ENCODE measurements at places on chromosomes 3 and 15.

DNA sequence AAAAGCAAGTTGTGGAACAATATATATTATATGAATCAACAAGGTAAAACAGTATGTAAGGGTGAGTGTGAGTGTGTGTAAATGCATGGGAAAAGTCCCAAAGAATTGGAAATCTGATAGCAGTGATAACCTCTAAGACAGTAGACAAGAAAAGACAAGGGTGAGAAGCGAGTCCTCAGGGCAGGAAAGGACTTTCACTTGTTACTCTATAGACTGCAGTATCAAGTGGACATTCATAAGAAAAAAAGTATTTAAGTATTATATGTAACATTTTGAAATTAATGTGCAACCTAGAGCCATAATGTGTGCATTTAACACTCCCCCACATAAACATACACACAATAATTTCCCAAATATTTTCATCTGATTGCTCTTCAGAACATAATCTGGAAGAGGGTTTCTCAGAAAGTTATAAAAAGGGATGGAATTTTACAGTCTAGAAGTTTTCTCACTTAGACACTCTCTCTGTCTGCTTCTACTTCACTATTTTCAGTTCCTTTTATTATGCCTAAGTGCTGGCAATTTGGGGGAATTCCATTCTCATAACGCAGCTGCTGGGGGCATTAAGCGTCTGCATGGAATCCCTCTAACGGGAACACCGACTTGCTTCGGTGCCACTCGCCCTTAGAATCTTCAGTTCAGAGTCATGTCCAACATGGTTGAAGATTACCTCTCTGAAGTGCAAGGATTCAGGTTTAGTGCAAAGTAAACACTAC is 50.0 kb upstream of the CDIN1 start:
- peak; percentile 20 for DNase-seq

- no peak for DNase-seq
Observed at GRCh38 chr15:77579498-77580188, 53.1 kb downstream of the LINGO1 start.

DNA sequence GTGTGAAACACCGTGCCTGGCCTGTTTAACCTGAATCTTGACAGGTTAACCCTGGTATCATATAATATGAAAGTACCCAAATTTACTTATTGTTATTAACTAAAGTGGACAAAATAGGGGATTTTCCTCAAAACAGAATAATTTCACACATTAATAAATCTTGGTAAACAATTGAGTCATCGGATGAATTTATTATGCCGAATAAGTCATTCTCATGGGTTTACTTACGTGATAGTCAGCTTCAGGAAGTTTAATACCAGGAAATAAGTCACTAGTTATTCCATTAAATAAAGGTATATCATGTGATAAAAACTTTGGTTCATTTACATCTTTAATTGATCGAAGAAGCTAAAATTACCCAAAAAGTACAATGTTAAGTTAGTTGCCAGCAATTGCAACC is 99.7 kb downstream of the DNAH12 start:
- DNase-seq: no peak

GRCh38 chr3:77053795-77054194 is 13.9 kb downstream of the ROBO2 start:
- DNase-seq: no peak

GRCh38 chr15:48423896-48424475 is 92.8 kb downstream of the DUT start:
- no peak for DNase-seq

DNA sequence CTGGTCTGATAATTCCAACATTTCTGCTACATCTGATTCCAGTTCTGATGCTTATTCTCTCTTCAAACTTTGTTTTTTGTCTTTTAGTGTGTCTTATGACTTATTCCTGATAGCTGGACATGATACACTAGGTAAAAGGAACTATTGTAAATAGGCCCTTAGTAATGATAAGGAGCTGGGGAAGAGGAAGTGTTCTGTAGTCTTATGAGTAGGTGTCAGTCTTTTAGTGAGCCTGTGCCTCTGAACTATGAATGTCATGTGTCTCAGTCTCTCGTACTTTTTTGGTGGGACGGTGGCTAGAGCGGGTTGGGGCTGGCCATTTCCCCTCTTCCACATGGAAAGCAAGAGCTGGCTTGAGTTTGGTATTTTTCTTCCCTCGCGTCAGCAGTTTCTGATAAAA is 41.2 kb downstream of the PCCB start:
- no peak for DNase-seq

GRCh38 chr15:47304656-47305055 is 412.6 kb upstream of the SEMA6D start:
- DNase-seq: no peak

DNA sequence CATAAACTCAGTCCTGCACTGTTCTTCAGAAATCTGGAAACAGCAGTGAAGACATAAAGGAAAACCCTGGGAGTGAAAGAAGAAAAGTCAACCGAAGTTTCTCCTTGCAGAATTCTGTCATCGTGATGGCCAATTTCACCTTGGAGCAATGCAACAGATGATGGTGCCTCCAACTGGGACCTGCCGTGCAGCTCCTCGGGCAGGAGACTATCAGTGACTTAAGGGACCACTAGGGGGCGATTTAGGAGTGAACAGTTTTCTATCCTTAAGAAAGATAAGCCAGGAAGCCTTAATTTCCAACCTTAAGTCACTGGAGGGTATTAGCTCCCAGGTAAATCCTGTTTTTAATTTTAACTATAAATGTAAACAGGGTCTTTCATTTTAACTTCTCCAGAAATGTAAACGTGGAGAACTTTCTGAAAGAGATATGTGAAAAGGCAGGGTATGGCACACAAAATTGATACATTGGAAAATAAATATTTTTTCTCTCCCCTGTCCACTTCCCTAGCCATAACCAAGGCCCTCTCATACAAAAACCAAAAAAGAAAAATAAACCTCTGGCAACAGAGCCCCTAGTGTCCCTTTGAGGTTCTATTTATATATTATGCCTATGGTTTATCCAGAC is 116.3 kb downstream of the PDZRN3 start:
- peak; percentile 56 for DNase-seq

DNA sequence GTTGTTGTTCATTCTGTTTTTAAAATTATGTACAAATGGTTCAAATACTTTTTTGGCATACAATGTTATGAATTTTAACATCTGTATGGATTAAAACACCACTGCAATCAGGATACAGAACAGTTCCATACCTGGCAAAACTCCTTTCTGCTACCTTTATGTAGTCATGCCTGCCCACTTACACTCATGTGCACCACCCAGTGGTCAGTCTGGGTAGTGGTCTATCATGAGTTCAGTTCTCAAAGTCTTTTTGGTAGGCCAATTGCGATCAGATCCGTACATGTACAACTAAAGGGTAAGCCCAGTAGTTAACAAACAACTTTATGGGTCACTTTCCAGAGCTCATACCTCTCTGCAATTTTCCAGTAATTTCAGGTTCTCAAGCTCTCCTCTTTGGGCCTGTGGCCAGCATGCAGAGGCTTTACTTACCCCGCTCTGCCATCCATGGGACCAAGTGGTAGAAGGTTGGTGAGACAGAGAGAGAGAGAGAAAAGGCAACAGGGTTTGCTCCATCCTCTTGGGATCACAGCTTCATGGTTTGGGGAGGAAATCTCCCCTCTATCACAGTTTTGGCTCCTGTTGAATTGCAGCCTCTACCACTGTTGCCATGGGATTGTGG is 63.9 kb upstream of the FAM98B start:
- peak; percentile 48 for DNase-seq

GRCh38 chr15:90033006-90033405 is 31.9 kb downstream of the ZNF710 start:
- DNase-seq: no peak

GRCh38 chr3:195255176-195255500 is 15.8 kb downstream of the XXYLT1 start:
- DNase-seq: no peak

DNA sequence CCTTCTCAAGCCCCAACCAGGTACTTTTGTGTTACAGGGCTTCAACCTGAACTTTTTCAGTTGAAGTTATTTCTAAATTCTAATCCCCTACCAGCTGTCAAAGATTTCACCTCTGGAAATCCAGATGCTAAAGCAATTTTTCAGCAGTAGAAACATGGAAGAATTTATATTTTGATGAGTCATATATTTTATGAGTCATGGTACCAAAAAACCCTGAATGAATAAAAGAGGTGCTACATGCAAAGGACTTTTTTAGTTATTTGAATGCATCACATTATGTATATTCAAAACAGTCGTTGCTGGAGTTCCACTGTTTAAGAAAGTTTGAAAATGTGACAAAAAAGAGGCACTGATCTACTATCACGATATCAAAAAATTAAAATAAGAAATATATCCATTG is 96.0 kb upstream of the ZNF385D start:
- no peak for DNase-seq

- no peak for DNase-seq
Observed at GRCh38 chr3:18153571-18154173, 271.5 kb downstream of the SATB1 start.

DNA sequence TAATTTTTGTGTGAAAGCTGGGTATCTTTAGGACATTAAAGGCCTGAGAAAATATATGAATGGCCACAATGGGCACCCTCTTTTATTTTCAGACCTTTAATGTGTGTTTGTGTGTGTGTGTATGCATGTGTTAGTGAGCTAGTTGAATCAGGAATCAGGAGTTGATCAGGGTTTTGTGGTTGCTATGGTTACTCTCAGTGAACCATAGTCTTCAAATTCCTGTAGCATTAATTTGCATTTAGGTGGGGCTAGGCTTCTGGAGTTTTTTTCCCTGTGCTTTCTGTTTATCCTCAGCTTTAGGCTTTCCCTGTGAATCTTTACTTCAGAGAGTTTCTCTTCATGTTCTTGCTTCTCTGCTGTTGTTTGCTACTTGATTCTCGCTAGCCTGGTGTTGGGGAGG is 122.0 kb upstream of the ONECUT1 start:
- no peak for DNase-seq

DNA sequence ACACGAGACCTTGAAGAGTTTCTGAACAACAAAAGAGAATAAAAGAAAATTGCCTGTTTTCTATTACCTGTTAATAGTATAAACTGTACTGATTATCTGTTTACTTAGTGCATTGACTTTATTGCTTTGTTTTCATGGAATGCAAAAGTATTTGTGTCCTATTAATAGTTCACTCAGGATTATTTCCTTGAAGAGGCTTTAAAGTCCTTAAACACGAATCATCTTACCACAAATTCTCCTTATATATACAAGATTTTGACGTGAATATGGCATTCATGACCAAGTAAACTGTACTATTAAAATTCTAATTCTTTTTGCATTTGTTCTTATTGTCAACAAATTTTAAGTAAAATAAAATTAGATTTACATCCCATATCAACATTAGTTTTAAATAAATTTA is 513.0 kb downstream of the NTRK3 start:
- no peak for DNase-seq

- no peak for DNase-seq
Observed at GRCh38 chr3:113151461-113152031, 59.8 kb upstream of the BOC start.

DNA sequence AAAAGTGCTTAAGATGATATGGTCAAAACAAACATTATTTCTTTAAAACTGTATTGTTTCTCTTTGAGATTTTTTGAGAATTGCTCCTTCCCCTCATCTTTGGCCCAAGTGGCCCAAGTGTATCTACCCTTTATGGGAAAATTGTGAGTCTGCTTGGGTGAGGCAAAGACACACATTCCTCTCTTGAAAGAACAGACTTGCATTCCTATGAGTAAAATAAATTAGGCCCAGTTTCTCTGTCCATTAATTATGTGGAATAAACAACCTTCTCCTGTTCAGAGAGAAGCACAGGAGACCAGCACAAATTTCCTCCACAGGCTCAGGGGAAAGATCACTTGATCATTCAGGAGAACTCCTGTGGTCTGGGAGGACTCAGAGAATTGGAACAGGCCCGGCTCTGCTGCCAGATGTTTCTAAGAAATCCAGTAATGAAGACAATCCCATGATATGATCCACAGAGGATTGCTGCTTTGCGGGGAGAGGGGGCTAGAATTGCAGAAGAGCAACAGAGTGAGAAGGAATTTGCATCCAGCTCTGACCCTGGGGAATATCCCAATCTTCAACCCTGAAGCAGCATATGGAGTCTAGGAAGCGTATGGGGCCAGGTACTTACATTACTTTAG is 53.8 kb upstream of the BOC start:
- DNase-seq: no peak

GRCh38 chr3:43523454-43524053 is 98.3 kb downstream of the ANO10 start:
- peak; percentile 29 for DNase-seq

DNA sequence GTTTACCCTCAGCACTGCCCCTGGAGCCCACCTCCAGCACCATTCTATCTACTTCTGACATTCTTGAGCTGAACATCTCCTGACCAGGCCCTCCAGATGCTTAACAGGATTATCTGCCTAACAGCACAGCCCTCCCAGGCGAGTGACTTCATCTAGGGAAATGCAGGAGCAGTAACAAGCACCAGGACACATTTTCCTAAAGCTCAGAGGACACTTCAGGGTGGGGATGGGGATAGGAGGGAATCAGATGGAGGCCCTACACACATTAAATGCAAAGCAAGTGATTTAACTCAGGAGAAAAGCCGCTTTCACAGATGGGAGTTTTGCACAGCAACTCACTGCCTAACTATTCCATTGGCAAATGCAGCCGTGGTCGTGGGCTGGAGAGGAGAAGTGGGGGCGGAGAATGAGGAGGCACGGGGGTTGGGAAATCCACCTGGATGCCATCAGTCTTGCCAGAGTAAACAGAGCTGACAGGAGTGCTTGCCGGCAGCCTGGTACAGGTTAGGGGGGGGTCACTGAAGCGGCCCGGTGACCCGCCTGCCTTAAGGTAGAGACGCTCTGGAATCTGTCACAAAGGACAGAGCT is 21.3 kb upstream of the BNC1 start:
- DNase-seq: no peak

- no peak for DNase-seq
Observed at GRCh38 chr3:116102037-116102436, 343.2 kb downstream of the LSAMP start.

DNA sequence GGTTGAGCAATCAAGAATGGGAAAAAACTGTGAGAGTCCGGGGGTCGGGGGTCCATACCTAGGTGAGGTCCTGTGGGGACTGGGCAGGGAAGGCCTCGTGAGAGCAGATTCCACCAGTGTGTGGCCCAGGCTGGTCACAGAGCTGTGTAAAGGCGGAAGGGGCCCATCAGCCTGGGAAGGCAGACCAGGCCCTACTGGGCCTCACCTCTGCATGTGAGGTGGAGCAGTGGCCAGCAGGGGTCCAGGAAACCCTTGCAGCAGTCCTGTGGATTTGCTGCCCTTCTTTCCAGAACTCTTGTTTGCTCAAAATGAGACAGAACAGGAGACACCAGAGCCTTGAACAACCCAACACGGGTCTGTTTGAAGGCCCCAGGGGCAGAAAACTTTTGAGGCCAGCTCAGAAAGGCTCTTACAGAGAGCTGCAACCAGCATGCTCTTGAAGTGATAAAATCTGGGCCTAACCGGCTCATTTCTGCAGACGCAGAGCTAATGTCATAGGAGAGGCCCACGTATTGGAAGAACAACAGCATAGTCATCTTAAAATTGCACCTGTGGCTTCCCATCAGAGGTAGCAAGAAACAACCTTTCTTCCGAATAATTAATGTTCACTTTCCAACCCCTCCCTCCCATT is 30.3 kb upstream of the HHATL start:
- no peak for DNase-seq

GRCh38 chr15:76533060-76533820 is 196.7 kb downstream of the ISL2 start:
- DNase-seq: no peak

- DNase-seq: no peak
Observed at GRCh38 chr3:173531602-173532001, 134.1 kb downstream of the NLGN1 start.

All from GM10248 (cell line).